ENCODE measurements at places on chromosomes 4 and X. TPM values are rescaled to one million over a fixed set of nuclear protein-coding genes. Genes with fewer than 3 reads are reported as not detected.

- no peaks in the 10 kb centered on the region for H3K4me1 ChIP-seq
- no peak overlapping the region for H3K4me3 ChIP-seq
- H3K36me3 ChIP-seq: no peaks in the 10 kb centered on the region
- no peak for DNase-seq
- H3K27ac ChIP-seq: no peak overlapping the region
- no peaks in the 10 kb centered on the region for H3K27me3 ChIP-seq
Observed at GRCh38 chr4:42574870-42575430, 82.0 kb downstream of the ATP8A1 start.

GRCh38 chr4:99817309-99817890 is 773 bp downstream of the DAPP1 start:
- no peak overlapping the region for H3K27ac ChIP-seq
- no peaks in the 10 kb centered on the region for H3K27me3 ChIP-seq
- no peak overlapping the region for H3K4me3 ChIP-seq
- H3K4me1 ChIP-seq: no peaks in the 10 kb centered on the region
- DNase-seq: no peak

DNA sequence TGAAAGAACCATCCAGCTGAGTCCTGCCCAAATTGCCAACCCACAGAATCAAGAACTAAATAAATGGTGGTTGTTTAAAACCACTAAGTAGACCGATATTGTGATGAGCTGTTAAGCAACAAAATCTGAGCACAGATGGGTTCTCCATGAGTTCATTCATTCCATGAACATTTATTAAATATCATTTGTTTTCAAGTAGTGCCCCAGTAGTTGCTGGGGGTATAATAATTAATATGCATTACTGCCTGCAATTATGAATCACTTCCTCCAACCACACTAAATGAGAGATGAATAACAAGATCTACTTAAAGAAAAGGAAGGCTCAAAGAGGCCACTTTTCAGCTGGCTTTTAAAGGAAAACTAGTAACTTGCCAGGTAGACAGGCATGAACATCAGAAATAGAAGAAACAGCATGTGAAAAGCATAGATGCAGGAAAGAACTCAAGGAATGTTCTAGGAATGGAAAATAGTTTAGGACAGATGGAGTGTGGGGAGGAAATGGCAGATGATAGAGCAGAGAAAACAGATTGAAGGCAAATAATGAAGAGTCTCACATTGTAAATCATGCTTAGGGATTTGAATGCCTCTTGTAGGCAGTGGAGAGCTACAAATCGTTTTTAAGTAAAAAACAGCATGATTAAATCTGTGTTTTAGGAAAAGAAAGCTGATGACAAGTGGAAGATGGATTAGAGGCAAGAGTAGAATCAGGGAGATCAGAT is 641.7 kb upstream of the DIPK2B start:
- H3K36me3 ChIP-seq: no peaks in the 10 kb centered on the region
- no peak overlapping the region for H3K27ac ChIP-seq
- H3K4me1 ChIP-seq: no peaks in the 10 kb centered on the region
- DNase-seq: no peak

GRCh38 chr4:162163892-162164759 is at the start of gene FSTL5:
FSTL5 (minus strand) TSS chr4:162164000; CDS start chr4:162111396, 52,604 bp downstream.
- peak; percentile 75 for DNase-seq
- H3K4me1 ChIP-seq: no peaks in the 10 kb centered on the region
- peaks cover 3% of the 10 kb centered on the region for H3K27me3 ChIP-seq
- H3K36me3 ChIP-seq: no peaks in the 10 kb centered on the region

- H3K36me3 ChIP-seq: no peaks in the 10 kb centered on the region
- H3K4me3 ChIP-seq: no peak overlapping the region
- DNase-seq: no peak
- H3K27me3 ChIP-seq: no peaks in the 10 kb centered on the region
- no peak overlapping the region for H3K27ac ChIP-seq
- no peaks in the 10 kb centered on the region for H3K4me1 ChIP-seq
Observed at GRCh38 chr4:161189286-161190134, 974.3 kb downstream of the FSTL5 start.

BTK gene
- total RNA-seq: 7.8 TPM

AMBN gene
- total RNA-seq: not detected

GPR34 gene
- total RNA-seq: 18.3 TPM

GRCh38 chr4:78372355-78372988 is 179.1 kb upstream of the ANXA3 start:
- no peaks in the 10 kb centered on the region for H3K4me1 ChIP-seq
- no peaks in the 10 kb centered on the region for H3K36me3 ChIP-seq
- H3K27ac ChIP-seq: no peak overlapping the region
- H3K4me3 ChIP-seq: no peak overlapping the region
- no peaks in the 10 kb centered on the region for H3K27me3 ChIP-seq

PPP1R2C gene
- not detected for total RNA-seq

GRCh38 chrX:29148511-29148910 is 561.3 kb downstream of the IL1RAPL1 start:
- H3K27ac ChIP-seq: no peak overlapping the region
- no peaks in the 10 kb centered on the region for H3K4me1 ChIP-seq
- no peaks in the 10 kb centered on the region for H3K36me3 ChIP-seq

All from aorta (tissue), 5 donors.